ENCODE measurements at places on chromosomes 2 and 18.

DNA sequence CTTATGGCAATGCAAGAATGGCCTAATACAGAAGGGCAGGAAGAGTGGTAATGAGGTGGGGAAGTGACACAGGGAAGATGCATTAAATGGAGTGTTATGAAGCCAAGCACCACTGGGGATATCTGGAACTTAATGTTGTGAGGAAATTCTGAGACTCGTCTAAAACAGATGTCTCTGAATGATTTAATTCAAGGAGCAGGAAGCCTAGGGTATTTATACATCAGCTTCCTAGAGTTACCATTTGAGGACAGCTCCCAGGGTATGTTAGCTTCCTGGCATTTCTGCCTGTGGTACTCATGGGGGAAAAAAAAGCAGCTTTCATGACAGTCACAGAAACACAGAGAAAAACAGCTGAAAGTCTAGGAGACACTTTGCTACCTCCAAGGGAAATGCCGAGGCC lies 989.5 kb downstream of the CBLN2 start:
- DNase-seq = no peak

DNA sequence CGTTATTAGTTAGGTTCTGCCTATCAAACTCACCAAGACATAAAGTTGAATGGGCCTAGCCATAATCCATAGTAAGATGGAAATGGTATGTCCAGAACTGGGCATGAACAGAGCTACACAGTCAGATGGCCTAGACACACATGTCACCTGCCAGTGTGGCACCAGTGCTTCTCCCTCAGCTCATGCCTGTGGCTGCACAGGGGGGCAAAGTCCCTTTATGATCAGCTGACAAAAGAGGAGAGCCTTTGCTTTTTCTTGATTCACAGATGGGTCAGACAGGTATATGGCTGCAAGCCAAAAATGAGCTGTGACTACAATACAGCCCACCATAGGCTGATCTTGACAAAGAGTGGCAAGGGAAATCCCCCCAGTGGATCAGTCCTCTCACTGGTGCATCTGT lies 28.3 kb upstream of the STARD7 start:
- DNase-seq = peak; percentile 13

DNA sequence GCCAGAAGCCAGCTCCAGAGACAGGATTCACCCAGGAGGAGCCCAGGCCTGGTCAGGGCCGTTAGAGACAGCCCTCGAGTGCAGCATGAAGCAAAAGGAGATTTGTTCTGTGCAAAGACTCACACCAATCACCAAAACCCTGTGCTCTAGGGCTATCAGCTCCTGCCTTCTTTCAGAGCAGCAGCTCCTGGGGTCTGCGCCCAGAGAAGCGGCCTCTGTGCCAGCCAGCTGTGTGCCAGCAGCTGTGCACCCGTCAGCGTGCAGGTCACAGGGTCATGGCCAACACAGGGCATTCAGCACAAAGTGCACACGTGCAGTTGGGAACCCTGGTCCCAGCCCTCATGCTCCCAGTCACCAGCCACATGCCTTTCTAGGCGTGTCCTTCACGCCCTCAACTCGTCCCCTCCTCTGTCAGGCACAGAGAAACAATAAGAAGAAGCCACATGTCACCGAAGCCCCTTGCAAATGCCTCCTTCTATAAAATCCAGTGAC lies 49.3 kb downstream of the ZNF516 start:
- DNase-seq = no peak

- DNase-seq = no peak
Observed at GRCh38 chr2:138274421-138275291, 226.9 kb upstream of the SPOPL start.

- DNase-seq = no peak
Observed at GRCh38 chr2:241882091-241882625, 12.6 kb downstream of the RTP5 start.
